Activated CD4-positive, alpha-beta T cell treated with anti-CD3 and anti-CD28 coated beads, Interleukin-2, amount 50 U/mL, for 1 hour (primary cell): ENCODE measurements at places on chromosomes 3 and 15.
A peak's percentile ranks its signal among the peaks of the same experiment; 100 is the strongest.

- no peak for DNase-seq
These were observed 90.6 kb upstream of the AKAP13 start for GRCh38 chr15:85289677-85290365.

GRCh38 chr3:184230603-184231528 lies 1.5 kb downstream of the VWA5B2 start:
- DNase-seq, result no peak

DNA sequence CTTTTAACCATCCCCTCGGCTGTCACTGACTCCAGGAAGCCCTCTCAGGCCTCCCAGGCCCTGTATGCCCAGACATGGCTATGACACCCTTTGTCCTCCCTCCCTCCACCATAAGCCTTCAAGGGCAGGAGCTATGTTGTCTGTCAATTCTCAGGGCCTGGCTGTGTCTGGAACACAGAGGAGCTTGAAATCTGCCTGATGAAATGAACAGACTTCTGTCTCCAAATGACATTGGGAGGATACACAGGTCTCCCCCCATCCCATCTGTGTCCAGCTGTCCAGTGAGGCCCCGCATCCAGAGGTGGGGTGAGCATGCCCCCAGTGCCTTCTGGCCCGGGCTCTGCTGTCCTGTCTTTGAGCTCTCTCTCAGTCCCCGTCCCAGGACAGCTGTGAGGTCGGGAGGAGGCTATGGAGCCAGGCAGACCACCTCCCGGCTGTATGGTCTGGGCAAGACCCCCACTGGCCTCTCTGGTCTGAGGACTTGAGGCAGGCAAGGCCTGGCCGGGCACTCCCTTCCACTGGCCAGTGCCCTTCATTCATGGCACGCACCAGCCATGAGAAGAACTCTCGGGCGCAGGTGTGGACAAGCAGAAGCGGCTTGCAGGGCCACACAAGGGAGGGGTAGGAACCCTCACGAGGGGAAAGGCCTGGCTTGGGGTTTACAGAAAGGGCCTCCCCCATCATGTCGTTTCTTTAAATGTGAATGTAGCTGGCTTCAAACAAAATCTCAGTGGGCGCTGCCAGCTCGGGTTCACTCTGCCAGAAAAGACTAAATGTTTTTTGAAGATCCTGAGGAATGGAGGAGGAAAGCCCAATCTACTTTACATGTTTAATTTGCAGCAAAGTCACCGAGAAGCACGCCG lies 38.9 kb downstream of the PCSK6 start:
- no peak for DNase-seq

DNA sequence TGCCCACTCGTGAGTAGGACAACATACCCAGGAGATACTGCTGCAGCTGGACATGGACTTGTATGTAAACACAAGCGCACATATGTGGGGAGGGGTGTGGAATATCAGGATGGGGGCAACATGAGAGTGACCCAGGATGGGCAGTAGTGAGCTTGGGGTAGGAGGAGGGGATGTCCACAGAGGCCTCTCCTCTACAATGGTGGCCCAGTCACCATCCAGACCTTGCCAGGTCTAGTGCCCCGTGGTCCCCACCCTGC lies 266 bp upstream of the ZBTB47 start:
- DNase-seq, result no peak

DNA sequence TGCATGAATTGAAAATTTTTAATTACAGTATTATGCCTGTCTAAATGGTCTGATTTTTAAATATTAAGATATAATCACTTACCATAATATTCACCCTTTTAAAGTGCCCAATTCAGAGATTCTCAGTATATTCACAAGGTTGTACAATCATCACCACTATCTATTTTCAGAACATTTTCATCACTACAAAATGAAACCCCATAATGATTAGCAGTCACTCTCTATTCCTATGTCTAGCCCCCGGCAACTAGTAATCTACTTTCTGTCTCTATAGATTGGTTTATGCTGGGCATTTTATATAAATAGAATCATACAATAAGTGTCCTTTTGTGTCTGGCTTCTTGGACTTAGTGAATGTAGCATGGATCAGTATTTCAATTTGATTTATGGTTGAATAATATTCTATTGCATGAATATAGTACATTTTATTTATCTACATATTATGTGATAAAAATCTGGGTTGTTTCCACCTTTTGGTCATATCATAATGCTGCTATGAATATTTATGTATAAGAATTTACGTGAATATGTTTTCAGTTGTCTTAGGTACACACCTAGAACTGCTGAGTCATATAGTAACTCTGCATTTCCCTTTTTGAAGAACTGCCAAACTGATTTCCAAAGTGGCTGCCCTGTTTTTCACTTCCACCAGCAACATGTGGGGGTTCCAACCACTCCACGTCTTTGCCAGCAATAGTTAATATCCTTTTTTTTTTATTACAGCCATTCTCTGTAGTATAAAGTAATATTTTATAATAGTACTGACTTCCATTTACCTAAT lies 485.7 kb upstream of the ZNF385D start:
- no peak for DNase-seq

GRCh38 chr15:89785064-89785773 lies 9.1 kb downstream of the MESP2 start:
- DNase-seq, result no peak

- peak; percentile 1 for DNase-seq
These were observed 714 bp downstream of the ECT2 start for GRCh38 chr3:172751175-172751704.

- DNase-seq, result no peak
These were observed 27.1 kb upstream of the LACTB start for GRCh38 chr15:63094495-63094931.

DNA sequence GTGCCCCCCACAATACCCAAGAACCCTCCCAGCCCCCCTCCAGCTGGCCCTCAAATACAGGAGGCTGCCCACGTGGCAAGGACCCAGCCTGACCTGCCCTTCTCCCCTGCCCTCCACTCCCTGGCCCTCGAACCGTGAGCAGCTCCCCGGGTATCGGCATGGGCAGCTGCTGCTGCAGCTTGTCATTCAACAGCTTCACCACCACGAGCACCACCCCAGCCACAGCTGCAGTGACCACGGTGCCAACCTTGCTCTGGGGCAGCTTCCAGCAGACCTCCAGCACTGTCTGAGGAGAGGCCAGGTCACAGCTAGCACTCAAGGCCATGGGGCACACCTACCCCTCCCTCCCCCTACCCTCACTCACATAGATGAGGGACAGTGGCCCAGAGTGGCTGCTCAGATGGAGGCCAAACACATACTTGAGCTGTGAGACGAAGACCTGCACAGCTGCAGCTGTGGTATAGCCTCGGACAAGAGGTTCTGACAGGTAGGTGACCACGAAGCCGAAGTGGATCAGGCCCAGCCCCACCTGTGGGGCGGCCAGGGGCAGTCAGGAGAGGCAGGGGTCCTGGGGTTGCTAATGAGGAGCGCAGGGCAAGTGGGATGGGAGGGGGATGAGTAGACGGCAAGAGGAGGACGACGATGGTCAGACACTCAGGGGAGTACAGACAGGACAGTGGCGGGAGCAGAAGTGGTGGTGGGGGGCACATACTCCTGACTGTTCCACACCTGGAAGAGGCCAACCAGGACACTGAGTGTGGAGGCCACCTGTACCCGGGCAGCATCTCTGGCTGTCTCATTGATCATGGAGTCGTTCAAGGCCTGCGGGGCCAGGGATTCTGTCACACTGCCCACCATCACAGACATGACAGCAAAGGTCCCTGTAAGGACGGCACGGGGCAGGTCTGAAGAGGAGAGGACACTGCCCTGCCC lies 3.5 kb downstream of the SLC26A6 start:
- no peak for DNase-seq

- no peak for DNase-seq
These were observed 241.7 kb upstream of the GBE1 start for GRCh38 chr3:82002986-82003642.

GRCh38 chr3:124780356-124780755 lies 50.1 kb downstream of the UMPS start:
- no peak for DNase-seq

GRCh38 chr15:92619145-92620101 lies 36.2 kb downstream of the FAM174B start:
- DNase-seq, result no peak

DNA sequence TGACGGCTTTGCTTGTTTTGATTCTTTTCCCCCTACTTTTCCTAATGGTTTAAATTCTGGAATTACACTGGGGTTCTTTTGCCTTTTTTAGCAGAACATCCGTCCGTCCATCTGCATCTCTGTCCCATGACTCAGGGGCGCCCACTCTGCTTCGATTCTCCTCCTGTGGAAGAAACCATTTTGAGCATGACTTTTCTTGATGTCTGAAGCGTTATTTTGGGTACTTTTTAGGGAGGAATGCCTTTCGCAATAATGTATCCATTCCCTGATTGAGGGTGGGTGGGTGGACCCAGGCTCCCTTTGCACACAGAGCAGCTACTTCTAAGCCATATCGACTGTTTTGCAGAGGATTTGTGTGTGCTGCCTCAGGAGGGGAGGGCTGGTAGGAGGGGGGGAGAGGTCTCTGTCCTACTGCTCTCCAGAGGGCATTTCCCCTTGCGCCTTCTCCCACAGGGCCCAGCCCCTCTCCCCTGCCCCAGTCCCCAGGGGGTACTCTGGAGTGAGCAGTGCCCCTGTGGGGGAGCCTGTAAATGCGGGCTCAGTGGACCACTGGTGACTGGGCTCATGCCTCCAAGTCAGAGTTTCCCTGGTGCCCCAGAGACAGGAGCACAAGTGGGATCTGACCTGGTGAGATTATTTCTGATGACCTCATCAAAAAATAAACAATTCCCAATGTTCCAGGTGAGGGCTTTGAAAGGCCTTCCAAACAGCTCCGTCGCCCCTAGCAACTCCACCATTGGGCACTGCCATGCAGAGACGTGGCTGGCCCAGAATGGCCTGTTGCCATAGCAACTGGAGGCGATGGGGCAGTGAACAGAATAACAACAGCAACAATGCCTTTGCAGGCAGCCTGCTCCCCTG lies 19.5 kb upstream of the BSN start:
- DNase-seq, result no peak

DNA sequence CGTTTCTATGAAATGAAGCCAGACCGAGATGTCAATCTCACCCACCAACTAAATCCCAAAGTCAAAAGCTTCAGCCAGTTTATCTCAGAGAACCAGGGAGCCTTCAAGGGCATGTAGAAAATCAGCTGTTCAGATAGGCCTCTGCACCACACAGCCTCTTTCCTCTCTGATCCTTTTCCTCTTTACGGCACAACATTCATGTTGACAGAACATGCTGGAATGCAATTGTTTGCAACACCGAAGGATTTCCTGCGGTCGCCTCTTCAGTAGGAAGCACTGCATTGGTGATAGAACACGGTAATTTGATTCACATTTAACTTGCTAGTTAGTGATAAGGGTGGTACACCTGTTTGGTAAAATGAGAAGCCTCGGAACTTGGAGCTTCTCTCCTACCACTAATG lies 41.9 kb upstream of the TRA2B start:
- DNase-seq, result no peak

DNA sequence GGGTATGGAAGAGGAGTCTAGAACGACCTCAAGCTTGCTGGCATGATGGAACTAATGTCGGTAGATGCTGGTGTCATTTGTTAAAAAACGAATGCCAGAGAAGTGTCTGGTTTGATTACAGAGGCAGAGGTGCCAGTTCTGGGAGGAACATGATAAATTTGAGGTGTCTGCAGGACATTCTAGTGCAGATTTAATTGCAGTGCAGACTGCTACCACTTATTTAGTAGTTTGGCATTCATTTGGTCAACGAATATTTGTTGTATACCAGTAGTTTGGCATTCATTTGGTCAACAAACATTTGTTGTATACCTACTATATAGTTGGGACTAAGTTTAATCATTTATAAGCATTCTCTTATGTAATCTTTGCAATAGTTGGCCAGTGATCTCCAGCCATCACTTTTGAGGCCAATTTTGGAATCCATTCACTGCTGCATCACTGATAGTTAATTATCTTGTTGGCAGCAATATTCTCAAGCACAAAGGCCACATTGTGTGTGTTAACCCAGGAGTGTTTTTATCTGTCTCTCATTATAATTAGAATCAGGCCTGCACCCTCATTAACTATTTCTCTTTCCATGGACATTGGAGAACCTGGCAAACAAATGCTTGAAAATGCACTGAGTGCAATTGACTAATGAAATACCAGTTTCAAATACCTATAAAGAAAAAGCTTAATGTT lies 19.5 kb upstream of the TGFBR2 start:
- no peak for DNase-seq

- DNase-seq, result no peak
These were observed 151.9 kb upstream of the ARL6 start for GRCh38 chr3:97612632-97613031.

DNA sequence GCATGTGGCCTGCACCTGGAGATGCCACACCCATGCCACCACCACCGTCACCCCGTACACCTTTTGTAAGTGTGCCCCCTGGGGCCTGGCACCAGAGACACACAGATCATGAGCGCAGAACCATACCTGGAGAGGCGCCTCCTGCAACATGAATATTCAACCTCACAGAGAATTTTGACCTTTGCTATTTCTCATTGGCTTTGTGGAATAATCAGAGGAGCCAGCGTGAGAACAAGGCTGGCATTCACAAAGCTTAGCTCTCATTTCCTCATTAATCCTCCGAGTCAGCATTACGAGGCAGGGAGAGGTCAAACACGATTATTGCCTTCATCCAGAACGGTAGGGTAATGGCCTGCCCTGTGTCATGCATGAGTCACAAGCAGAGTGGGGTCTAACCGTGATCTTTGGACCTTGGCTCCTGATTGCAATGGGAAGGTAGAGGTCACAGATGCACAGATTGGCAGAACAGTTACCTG lies 73.0 kb upstream of the POMGNT2 start:
- no peak for DNase-seq

- DNase-seq, result no peak
These were observed 114.4 kb upstream of the POU1F1 start for GRCh38 chr3:87390821-87391220.

GRCh38 chr3:127410678-127411077 lies 122.8 kb upstream of the PRR20G start:
- no peak for DNase-seq

DNA sequence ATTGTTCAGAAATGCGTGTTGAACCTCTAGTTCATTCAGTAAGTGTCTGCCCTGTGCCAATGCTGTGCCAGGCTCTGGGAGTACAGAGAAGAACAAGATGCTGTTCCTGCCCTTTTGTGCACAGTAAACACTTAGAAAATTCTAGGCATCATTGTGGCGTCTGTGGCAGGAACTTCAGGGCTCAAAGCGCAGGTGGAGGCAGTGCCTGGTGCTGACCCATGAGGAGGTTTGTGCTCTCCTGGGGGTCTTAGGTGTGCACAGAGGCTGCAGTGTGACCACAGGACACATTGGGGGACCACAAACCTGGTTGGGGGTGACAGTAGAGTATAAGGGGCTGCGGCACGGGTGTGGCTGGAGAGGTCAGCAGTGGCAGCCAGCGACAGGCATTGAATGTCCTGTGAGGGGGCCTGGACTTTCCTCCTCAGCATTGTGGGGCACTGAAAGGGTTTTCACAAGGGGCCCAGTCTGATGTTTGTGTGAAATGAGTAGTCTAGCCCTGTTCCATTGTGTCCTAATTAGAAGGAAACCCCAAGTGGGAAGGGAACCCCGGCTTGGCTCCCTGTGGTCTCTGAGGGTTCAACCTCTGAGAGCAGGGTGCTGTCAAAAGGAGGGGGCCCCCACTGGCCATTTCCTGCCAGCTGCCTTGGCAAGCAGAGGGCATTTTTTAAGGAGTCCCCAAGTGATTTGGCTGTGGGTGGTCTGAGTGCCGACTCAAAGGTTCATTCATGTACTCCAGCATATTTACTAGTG lies 20.9 kb downstream of the MRAS start:
- no peak for DNase-seq
